ENCODE measurements at places on chromosomes 7 and 10.

- no peak for DNase-seq
Observed at GRCh38 chr7:44080118-44080517, 2.2 kb downstream of the POLM start.

- no peak for DNase-seq
Observed at GRCh38 chr7:51351661-51352060, 35.1 kb upstream of the COBL start.

DNA sequence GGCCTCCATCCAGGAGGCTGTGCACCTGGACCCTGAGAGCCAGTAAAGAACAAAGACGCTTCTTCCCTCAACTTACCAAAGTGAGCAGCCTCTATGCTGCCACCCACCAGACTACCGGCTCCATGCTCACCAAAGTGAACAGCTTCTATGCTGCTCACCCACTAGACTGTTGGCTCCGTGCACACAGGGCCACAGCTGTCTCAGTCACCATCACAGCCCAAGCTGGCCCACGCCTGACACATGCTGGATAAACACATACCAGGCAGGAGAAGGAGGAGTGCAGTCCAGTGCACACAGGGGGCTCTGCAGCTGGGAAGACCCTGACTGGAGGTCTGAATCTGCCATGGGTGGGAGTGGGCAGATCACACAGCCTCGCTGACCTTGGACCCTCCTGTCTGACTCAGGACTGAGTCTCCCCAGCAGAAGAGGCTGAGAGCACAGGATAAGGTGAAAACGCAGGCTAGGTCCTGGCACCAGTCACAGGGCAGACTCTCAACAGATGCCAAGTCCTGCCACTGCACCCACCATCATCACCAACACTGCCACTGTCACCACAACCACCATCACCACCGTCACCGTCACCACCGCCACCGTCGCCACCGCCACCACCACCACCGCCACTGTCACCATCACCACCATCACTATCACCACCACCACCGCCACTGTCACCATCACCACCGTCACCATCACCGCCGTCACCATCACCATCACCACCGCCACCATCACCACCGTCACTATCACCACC lies 130.9 kb downstream of the MAD1L1 start:
- DNase-seq: no peak

DNA sequence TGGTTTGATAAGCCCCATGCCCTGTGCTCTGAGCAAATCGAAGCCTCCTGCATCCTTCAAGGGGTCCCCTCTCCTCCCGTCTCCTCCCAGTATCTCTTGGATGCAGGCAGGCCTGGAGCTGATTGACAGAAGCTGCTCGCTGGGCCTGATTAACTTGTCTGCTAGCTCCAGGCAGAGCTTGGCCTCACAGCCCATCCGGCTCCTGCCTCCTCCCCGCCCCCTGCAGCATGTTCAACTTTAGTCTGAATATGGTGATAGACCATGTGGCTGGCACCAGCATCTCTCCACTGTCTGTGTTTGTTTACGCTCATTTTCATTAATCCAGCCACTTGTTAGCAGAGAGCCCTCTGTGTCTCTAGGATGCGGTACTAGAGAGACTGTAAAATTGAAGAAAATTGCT lies 432.2 kb downstream of the DPP6 start:
- DNase-seq: peak; percentile 72

DNA sequence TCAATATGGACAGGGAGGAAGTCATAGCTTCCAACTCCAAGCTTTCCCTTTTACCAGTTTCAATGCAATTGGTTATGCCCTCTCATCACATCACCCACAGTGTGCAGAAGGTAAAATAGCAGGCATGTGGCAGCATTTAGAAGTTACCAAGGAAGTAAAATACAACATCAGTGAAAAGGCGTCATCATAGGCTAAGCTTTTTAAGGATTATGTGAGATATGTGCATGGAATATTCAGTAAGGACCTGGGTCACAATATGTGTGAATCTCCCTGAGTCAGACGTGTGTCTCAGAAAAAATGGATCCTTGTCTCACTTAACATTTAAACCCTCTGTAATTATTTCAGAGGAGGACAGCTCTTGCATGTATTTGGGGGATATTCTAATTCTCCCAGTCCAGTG lies 522.8 kb upstream of the POM121L12 start:
- DNase-seq: no peak

DNA sequence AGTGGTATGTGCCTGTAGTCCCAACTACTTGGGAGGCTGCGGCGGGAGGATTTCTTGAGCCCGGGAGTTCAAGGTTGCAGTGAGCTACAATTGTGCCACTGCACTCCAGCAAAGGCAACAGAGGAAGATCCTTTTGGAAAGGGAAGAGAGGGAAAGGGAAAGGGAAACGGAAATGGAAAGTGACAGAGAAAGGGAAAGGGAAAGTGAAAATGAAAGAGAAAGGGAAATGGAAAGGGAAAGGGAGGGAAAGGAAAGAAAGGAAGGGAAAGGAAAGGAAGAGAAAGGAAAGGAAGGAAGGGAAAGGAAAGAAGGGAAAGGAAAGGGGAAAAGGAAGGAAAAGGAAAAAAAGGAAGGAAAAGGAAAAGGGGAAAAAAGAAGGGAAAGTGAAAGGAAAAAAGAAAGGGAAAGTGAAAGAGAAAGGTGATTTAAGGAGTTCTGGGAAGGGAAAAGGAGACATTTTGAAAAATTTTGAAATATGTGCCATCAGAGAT lies 2.3 kb upstream of the ZC3HAV1 start:
- no peak for DNase-seq

DNA sequence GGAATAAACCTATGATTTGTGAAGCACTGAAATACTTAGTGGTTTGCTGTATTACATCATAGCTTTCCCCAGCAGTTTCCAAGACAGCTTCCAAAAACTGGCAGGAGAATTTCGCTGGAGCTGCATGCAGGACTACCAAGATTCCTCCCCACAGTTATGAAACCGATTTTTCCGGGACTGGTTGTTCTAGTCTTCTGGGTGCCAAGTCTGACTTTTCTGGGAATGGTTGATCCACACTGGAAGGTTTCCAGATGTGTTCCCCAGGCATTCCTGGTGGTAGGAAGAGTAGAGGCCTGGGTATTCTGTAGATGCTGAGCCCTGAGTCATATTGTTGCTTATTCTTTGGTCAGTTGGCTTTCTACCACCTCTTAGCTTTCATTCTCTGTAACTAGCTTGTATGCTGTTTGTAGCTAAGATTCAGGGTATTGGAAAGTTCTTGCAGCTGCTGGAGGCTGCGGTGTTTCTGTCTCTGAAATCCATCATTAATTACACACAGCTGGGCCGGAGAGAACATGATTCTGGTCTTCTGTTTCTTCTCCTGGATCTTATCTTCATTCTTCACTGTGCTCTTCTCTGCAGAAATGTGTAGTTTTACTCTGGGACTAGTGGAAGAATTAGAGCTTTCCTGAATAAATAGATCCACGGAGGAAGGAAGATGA lies 6.3 kb downstream of the ABCC2 start:
- DNase-seq: no peak

DNA sequence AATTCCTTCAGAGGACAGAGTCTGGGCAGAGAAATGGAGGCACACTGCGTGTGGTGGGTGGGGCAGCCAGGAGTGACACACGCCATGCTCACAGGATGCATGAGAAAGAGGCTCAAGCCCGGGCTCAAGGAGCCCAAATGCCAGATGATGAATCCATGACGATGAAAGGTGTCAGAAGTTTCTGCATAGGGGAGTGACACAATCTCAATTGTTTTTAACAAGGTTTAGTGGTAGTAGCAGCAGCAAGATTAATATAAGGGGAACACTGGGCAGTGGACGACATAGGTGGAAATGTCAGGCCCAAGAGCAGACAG lies 126.1 kb downstream of the TNS3 start:
- no peak for DNase-seq

DNA sequence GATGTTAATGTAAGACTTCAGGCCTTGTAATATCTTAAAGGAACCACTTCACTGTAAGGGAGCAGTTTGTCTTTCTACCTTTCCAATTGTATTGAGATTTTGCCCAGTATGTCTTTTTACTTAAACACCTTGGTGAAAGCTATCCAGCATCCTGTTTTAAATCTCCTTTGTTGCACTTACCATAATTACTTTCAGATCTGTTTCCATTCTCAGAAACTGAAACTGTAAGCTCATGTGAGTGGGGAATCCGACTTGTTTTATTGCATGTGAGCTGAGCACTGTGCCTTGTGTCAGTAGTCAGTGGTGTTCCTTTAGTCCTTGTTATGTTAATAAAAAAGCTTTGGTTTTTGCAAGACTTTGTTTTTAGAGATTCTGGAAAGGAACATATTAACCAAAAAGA lies 42.2 kb downstream of the BMPR1A start:
- no peak for DNase-seq

DNA sequence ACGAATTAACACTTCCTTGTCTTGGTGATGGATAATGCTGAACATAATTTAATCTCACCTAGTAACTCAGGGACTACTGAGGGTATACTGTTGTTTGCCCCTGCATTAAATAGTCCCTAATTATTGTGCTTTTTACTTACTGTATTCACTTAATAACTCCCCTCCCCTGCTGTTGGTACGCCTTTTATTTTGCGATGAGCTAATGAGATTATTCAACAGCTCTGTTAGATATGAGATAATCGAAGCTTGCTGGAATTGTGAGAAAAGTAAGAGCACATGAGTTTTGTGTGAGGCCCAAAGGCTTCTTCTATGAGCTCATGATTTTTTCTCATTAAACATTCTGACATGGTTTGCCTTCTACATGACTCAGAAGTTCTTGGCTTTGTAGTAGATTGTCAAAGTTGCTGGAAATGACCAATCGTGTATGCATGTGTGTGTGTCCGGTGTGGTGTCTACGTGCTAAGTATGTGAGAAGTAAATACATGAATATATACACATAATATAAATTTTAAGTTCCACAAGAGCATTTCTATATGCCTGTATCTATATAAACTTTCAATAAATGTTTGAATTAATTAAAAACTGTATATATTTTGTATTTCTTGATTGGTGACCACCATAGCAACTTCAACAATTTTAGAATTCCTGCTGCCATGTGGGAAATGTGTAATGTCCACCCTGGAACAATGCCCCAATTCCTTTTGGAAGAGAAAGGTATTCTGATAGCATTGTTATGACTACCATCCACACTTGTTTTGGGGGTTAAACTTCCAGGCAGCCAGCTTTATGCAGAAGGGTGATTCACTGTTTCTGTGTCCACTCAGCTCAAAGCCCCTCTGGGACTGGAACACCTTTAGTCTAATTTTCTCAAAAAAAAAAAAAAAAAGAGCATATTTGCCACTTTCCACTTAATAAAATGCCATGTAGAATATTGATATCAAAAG lies 106.2 kb downstream of the SAMD9 start:
- DNase-seq: no peak

GRCh38 chr10:123009105-123009820 lies 457 bp downstream of the ACADSB start:
- DNase-seq: peak; percentile 59

GRCh38 chr7:39468261-39468660 lies 97.9 kb upstream of the YAE1 start:
- DNase-seq: no peak

DNA sequence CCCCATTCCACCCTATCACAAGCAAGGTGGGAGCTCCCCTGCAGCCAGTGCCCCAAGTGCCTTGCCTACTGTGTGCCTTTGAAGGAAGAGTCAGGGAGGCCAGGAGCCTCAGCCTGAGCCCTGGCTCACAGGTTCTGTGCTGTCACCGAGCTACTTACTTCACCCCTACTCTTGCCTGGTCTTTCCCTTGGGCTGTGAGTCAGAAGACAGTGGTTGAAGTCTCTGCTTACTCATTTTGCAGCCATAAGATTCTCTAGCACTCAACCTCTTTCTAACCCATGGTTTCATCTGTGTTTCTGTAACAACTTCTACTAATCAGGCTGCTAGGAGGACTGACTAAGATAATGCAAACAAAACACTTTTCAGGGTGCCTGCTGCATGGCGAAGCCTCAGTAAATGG lies 114.5 kb downstream of the PLCE1 start:
- DNase-seq: no peak

DNA sequence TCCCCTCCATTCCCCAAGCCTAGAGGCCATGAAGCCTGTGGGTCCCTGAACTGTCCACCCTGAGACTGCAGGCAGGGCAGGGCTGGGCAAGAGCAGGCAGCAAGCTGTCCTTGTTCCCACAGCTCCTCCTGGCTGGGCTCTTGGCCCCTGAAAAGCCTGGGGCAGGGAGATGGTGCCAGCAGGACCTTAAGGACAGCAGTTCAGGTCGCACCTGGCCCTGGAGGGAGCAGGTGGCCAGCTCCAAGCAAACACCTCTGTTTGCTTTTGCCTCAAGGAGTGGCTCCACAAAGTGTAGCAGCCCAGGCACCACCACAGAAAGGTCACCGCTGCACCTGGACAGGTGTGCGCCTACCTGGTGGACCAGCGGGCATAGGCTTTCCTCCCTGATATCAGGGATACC lies 5.2 kb downstream of the RET start:
- peak; percentile 99 for DNase-seq

GRCh38 chr10:113697595-113697994 lies 17.9 kb downstream of the CASP7 start:
- no peak for DNase-seq

DNA sequence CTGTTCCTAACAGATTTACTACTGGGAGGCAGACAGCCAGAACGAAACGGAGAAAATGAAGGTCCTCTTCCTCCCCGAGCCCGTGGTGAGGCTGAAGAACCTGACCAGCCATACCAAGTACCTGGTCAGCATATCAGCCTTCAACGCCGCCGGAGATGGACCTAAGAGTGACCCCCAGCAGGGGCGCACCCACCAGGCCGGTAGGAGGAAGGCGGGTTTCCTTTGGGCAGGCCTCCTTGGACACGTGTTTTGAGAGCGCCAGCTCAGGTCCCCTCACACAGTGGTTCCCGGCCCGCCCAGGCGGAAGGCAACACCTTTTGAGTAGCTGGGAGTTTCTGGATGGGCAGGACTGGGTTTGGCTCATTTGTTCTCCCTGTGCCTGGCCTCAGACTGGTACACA lies 474.0 kb upstream of the FOXK1 start:
- DNase-seq: no peak

- DNase-seq: no peak
Observed at GRCh38 chr7:117686311-117686935, 186.8 kb downstream of the CTTNBP2 start.

GRCh38 chr10:1561731-1562337 lies 175.5 kb downstream of the ADARB2 start:
- no peak for DNase-seq

- DNase-seq: no peak
Observed at GRCh38 chr7:31825576-31825975, 138.6 kb downstream of the PPP1R17 start.

DNA sequence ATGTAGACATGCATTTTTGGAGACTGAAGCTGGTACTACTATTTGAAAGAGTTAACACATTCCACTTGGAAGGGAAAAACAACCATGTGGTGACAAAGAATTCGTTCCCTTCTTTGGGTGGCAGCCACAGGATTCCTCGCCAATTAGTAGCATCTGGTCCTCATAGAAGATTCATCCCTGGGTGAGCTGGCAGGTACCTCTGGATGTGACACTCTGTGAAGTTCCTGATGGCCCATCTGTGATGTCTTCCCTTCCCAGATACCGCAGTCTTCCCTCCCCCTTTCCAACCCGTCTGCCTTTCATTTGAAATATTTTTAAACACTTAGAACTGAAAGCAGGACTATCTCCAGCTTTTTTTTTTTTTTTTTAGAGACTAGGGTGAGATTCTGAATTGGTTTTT lies 569.5 kb downstream of the TYW1 start:
- DNase-seq: no peak

GRCh38 chr10:79049931-79050895 lies 18.6 kb upstream of the ZMIZ1 start:
- DNase-seq: no peak

- DNase-seq: no peak
Observed at GRCh38 chr10:21637795-21638194, 103.8 kb downstream of the MLLT10 start.

- DNase-seq: no peak
Observed at GRCh38 chr7:139721417-139721816, 56.4 kb downstream of the HIPK2 start.

GRCh38 chr10:131710142-131710861 lies 190.5 kb upstream of the PPP2R2D start:
- DNase-seq: no peak
